ENCODE measurements at places on chromosomes 7 and 10.

- DNase-seq: no peak
Observed at GRCh38 chr10:121880895-121881294, 46.9 kb downstream of the ATE1 start.

- no peak for DNase-seq
Observed at GRCh38 chr10:28396331-28396730, 93.5 kb upstream of the MPP7 start.

GRCh38 chr7:34156336-34156735 lies 251.0 kb downstream of the BMPER start:
- DNase-seq: no peak

DNA sequence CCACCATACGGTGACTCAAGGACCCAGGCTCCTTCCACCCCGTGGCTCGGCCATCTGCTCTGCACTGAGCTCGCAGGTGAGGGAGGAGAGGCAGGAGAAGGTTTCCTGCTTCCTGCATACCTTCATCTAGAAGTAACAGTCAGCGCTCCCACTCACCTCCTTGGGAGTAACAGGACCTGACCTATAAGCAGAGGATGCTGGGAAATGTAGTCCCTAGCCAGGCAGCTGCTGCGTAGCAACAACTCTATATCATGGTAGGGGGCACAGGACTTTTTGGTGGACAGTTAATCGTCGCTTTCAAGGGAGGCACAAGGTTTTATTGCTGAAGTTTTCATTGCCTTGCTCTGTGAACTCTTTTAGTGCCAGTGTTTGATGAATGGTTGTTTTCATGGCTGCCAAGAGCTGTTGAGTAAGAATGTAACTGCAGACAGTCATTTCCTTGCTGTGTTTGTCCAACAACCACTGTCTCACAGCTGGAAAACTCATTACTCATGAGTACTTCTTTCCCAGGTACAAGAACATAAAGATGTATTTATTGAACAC lies 10.2 kb upstream of the ZFYVE27 start:
- DNase-seq: no peak

GRCh38 chr7:2270495-2270894 lies 28.5 kb downstream of the NUDT1 start:
- DNase-seq: no peak

GRCh38 chr10:80488539-80489066 lies 34.5 kb downstream of the TSPAN14 start:
- no peak for DNase-seq

DNA sequence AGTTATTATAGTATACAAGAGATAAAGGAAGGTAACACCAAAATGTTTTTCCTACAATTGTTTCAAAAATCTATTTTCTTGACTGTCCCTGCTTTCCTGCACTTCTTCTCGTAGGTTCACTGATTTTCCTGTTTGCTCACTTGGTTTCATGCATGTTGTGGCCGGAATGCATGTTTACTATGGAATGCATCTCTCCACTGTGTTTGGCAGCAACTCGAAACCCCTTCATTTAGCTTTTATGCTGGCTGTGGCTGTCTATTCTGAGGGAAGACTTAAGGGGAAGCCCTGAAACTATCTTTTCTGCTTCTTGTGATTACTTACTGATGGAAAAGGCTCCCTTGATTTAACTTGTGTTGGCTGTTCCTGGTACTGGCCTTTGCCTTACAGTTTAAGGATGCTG lies 120.3 kb downstream of the NRG3 start:
- DNase-seq: no peak

GRCh38 chr10:95428701-95429100 lies 132.5 kb downstream of the SORBS1 start:
- no peak for DNase-seq

DNA sequence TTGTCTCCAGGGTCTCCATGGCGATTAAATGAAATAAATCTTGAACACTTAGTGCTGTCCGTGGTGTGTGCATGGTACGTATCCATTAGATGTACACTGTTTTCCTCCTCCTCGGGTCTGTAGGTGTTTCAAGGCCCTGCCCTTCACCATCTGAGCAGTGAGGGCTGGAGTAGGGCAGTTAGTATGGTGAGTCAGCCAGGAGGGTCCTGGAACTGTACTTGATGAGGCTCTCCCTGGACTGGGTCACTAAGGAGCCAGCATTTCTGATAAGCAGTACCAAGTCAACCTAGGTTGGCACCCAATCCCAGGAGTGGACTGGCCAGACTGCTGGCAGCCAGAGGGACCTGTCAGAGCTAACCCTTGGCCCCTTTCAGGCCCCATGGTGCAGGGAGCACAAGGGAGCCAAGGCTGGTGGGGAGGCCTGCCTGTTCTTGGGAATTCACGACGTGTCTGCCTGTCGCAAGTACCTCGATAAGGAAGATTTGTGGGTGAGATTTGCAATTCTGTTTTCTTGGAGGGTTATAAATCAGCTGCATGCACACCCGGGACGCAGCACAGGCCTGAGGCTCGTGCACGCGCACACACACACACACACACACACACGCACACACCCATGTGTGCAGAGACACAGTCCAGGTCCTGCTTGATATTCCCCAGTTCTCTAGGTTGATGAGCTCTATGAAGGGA lies 114.2 kb downstream of the ZMIZ1 start:
- no peak for DNase-seq

GRCh38 chr7:81803267-81803666 lies 33.4 kb upstream of the HGF start:
- DNase-seq: no peak

DNA sequence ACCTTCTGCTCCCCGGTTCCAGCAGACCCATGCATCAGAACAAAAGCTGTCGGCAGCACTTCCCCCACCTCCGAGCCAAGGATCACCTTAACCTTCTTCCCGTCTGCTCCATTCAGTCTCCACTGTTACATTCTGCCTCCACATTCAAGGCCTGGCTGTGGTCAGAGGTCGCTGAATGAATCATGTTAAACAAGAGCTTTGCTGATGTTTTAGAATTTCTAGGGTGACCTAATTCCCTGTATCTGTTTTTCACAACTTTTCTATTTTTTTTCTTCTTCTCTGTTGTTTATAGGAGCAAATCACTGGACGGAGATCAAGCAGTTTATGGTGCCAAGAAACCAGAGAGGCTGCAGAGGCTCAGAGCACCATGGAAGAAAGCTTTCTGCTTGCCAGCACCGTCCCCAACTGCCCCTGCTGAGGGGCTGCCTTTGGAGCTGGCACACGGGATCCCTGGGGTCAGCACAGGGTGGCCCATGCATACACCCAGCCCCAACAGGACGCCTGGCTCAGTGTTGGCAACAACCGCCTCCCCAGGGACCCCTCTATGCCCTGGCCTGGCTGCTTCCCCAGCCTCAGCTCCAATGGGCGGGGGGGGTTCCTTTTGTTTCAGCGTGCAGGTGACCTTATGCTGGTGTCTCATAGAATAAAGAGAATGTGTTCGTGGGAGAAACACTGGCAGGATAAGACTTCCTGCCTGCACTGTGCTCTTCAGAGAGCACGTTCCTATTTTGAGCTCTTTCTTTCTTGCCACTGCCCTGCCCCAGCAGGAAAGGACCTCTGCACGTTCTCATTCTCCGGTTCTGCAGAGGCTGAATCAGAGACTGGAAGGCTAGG lies 182.7 kb upstream of the LYZL2 start:
- DNase-seq: peak; percentile 81

DNA sequence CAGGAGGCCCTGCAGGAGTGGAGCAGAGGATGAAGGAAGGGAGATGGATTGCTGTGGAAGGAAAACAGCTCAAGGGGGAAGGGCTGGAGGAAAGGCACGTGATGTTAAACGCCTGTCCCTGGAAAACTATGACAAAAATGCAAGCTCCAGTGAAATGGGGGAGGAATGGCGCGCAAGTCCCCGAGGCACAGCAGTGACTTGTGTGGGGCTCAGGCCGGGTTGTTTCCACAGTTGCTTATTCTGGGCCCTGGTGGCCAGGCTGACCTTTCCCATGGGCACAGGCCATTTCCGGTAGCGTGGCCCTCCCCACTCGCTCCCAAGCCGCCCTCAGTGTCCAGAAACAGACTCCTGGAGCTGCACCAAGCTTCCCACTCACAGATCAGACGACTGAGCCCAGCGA lies 68.1 kb upstream of the PDGFA start:
- peak; percentile 93 for DNase-seq

DNA sequence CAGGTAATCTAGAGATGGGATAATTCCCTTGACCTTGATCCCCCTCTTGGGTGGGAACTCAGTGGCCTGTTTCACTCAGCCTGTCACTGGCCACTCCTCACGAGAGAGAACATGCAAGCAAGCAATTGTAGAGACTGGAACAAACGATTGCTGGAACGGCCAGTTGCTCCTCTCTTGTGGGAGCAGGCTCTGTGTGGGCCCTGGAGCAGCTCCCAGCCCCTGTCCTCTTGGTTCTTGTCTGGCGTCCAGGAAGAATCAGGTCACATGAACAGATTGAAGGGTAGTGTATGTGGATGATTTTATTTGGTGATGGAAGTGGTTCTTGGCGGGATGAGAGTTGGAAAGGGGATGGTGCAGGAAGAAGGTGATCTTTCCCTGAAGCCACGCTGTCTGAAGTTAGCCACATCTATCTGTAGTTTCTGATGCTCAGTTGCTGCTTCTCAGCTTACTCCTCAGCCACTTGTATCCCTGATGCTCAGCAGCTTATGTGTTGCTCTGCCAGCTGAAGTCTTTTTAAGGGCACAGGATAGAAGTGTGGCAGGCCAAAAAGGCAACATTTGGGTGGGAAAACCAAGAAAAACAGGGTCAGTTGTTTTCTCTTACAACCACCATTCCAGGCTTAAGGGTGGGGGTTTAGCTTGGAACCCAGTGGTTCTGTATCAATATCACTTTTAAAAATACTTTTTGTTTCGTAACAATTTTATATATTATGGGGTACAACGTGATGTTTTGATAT lies 15.9 kb downstream of the RNF133 start:
- DNase-seq: no peak

DNA sequence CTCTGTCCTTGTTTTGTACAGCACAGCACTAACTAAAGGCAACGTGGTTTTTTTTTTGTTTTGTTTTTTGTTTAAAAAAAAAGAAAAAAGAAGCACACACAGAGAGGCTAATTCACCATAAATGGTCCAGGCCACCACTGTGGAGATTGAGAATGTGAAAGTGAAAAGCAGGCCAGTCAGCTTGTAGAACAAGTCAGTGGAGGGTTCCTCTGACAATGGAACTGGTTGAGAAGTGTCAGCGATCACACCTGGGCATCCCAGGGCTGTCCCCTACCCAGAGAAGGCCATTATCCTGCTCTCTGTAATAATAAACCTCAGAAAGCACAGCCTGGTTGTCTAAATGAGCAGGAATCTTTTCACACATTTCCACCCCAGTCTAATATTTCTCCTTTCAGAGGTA lies 119.6 kb upstream of the ZNF438 start:
- DNase-seq: no peak

DNA sequence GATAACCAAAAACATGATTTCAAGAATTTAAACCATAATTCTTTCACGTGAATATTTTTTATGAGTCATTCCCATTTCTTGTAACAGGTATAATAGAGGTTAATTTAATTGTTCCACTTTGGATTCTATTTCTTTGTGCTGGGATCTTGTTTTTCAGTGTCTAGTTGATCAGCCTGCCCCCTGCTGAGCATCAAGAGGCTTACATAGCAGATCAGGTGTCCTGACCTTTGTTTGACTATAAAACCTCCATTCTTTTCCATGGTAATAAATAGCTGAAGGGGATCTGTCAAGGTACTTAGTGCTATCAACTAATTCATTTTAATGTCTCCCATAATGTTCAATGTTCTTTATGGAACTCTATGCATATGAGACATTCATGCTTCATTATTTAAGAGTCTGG lies 4.9 kb downstream of the COL17A1 start:
- no peak for DNase-seq

DNA sequence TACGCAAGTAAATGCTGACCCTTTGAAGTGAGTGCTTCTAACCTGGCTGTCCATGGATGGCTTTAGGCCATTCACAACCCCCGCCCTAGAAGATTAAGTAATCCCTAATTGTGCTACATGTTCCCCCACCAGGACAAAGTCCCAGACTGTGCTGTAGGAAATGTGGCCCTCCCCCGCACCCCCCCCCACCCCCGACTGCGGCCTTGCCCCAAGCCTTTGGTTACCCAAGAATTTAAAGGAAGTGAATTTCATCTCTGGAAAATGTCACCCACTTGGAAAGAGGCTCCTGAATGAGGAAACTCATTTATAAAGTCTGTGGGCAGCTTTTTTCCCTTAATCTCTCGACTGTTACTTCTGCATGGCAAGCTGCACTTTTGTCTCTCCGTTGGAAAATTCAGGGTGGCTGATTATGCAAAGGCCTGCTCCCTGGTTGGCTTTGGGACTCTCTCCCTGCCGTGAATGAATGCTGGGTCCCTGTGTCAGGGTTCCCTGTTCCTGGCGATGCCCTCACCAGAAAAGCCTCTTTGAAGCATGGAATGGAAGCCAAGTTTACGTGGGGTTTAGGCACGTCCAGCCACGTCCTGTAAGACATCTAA lies 31.4 kb upstream of the AQP1 start:
- DNase-seq: no peak

DNA sequence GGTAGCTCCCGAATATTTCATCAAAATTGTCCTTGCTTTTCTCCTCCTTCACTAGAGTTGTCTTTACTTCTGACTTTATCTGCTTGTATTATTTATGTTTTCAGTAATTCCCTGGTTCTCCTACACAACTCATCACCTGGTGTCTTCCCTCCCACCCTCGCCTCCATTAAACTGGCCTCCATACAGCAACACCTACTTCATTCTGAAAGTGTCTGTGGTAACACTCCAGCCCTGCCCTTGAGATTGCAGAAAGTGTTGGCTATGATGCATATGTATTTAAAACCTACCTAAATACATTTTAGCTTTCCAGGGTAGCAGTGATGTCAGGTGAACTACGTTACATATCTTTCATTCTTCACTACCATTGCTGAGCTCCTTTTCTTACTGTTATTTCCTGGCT lies 833.3 kb upstream of the LRRN3 start:
- no peak for DNase-seq

- no peak for DNase-seq
Observed at GRCh38 chr10:23310404-23310803, 34.2 kb downstream of the C10orf67 start.

- DNase-seq: no peak
Observed at GRCh38 chr10:97042716-97043562, 142.8 kb downstream of the SLIT1 start.

- DNase-seq: no peak
Observed at GRCh38 chr10:97047788-97048187, 138.0 kb downstream of the SLIT1 start.

DNA sequence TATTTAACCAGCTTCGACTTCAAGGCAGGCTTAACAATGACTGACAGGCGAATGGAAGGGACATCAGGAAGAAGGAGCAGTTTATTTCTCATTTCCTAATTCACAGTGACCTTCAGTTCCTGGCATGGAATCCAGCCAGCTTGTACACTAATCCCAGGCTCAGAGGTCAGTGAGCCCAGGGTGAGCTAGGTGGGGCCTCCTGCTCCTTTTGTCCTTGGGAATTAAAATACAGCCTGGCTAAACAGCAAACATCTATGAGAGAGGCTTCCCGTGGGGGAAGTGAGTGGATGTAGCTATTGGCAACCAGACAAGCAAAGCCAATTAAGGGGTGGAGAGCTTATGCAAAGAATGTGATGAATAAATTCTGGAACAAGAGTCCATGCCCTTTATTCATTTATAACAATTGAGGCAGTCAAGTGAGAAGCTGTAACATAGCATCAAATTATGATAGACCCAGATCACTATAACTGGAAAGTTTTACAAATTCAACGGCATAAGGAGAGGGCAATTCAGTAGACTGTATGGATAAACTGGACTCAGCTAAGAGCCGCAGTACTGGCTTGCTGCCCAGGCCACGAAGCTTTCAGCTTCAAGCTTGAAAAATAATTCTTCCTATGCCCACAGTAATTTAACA lies 57.1 kb downstream of the STK17A start:
- no peak for DNase-seq

- DNase-seq: no peak
Observed at GRCh38 chr7:150732786-150733481, 4.3 kb upstream of the GIMAP5 start.
